ENCODE measurements at places on chromosomes 5 and 9.

DNA sequence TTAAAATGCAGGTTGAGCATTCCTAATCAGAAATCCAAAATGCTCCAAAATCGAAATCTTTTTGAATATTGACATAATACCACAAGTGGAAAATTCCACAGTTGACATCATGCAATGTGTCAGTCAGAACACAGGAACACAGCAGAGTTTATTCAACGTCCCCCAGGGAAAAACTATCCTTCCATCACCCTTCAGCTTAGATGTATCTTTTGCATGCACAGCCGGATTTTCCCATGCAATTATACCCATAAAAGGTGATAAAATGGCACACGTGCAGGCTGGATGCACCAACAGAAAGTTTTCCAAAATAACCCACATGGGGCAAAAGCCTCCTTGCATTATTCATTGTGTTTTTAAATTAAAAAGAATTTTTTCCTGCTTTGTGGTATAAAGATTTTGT, 71.2 kb downstream of the RAB24 start:
- DNase-seq: no peak

DNA sequence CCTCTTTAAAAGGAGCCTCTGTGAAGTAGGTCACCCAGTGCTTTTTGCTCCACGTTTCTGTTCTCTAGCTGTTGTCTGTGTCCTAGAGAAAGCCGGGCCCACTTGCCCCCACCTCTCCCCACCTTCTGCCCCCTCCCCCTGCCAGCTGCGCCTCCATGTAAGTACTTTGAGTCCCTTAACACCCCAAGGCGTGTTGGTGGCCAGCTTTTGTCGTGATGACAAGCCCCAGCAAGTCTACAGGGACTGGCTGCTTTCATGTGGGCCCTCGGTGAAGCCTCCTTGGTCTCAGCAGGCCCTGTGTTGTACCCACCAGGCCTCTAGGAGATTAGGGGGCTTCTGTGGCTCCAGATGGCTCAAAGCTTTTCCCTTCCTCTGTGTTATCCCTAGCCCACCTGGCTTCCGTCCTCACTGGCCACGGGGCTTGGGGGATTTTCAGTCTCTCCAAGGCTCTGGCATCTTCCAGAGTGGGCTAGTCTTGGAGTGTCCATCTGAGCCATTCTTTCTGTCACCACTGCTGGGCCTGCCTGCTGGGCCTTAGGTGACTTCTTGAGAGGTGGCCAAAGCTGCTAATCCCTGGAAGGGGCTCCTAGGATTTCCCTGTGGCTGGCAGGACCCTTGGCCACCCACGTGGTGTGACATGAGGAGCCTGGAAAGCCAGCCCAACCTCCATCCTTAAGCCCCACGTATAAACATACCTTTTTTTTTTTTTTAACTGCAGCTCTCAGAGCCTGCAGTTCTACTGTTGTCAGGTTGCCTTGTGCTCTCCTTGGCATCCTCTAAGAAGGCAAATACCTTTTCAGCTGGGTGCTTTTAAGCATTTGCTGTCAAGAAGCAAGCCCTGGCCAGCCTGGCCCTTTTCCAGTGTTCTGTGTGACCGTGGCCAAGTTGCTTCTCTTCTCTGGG, 1.1 kb upstream of the NDST1 start:
- no peak for DNase-seq

DNA sequence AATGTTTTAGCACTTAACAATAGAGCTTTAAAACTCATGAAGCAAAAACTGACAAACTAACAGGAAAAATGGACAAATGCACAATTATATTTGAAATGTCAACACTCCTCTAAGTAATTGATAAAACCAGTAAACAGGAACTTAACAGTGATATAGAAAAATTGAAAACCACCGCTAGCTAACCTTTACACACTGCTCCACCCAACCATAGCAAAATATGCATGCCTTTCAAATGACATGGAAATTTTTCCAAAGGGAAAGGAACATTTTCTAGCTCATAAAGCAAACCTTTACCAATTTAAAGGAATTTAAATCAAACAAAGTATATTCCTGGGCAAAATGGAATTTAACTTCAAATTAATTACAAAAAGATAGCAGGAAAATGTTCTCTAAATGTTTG, 109.2 kb downstream of the ADAMTS19 start:
- no peak for DNase-seq

- DNase-seq: no peak
These were observed 22.8 kb downstream of the ANGPTL2 start for GRCh38 chr9:127099664-127100063.

- DNase-seq: no peak
These were observed 17.0 kb downstream of the FGFR4 start for GRCh38 chr5:177103523-177104253.

- no peak for DNase-seq
These were observed 78.0 kb downstream of the RFX3 start for GRCh38 chr9:3447788-3448187.

DNA sequence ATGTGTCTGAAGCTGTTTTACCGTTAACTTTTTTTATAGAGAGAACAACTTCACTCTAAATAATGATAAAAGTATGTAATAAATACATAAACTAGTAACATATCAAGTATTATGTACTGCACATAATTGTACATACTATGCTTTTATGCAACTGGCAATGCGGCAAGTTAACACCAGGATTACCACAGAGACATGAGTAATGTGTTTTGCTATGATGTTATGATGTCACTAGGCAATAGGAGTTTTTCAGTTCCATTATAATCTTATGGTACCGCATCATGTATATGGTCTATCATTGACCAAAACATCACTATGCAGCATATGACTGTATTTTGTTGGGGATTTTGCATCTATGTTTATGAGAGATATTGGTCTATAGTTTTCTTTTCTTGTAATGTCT, 326.4 kb upstream of the TARS1 start:
- DNase-seq: no peak

DNA sequence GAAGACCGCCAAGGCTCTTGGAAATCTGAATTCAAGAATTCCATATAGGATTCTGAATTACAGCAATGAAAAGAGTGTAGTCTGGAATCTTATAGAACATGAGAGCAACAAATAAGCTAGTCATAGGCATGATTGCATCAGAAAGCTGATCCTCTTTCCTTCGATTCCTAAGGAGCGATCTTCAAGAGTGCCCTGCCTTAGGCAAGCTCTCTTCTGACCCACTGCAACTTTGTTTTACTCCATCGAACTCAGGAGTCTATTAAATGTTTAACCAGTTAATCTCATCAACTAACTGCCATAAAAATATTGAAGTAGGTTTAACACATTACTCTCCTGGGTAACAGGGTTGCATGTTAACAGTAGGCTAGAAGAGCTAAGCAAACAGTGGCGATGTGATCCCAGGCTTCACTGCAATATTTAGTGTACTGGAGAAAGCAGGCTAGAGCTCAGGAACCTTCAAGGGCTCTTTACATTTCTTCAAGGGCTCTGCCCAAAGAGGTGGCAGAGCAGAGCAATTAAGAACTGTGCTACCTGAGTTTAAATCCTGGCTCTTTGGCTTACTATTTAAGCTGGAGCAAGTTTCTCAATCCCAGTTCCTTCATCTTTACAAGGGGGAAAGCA, 146.3 kb downstream of the RORB start:
- no peak for DNase-seq

DNA sequence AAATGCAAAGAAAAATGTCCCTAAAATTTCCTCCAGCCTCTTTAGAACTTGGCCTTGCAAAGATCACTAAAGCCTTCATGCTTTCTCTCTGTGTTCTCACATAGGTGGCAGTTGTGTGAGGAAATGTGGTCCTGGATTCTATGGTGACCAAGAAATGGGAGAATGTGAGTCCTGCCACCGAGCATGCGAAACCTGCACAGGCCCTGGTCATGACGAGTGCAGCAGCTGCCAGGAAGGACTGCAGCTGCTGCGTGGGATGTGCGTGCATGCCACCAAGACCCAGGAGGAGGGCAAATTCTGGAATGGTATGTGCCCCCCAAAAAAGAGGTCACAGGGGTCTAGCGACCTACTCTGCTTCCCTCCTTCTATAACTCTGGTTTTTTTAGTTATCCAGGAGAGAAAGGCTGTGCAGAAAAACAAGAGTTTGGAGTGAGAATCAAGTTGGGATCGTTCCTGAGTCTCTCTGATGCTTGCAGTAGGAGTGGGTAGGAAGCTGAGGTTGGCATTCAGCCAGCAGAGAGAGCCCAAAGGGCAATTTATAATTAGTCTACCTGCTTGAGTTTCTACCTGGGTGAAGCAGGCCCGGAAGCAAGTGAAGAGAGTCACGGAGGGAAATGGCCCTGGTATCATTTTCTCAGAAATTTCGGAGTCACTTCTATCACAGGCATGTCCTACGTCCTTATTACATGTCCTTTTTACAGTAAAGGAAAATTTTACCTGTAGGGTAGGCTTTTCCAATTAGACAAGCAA, 97.5 kb downstream of the RFK start:
- no peak for DNase-seq

DNA sequence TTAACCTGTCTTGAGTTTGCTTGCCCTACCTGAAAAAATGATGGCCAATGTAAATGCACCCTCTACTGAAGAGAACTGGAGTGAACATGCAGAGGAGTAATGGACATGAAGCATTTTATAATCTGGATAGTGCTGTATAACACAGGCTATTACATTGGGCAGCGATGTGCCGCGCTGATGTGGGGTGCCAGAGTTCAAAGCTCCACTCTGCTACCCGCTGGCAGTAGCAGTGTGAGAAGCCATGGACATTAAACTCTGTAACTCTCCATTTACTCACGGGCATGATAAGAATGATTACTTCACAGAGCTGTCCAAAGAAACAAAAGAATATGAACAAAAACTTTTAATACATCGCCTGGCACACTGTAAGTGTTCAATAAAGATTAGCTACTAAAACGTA, 7.5 kb upstream of the CDH6 start:
- DNase-seq: no peak

- DNase-seq: no peak
These were observed 32.9 kb downstream of the TSPAN17 start for GRCh38 chr5:176680226-176680563.

DNA sequence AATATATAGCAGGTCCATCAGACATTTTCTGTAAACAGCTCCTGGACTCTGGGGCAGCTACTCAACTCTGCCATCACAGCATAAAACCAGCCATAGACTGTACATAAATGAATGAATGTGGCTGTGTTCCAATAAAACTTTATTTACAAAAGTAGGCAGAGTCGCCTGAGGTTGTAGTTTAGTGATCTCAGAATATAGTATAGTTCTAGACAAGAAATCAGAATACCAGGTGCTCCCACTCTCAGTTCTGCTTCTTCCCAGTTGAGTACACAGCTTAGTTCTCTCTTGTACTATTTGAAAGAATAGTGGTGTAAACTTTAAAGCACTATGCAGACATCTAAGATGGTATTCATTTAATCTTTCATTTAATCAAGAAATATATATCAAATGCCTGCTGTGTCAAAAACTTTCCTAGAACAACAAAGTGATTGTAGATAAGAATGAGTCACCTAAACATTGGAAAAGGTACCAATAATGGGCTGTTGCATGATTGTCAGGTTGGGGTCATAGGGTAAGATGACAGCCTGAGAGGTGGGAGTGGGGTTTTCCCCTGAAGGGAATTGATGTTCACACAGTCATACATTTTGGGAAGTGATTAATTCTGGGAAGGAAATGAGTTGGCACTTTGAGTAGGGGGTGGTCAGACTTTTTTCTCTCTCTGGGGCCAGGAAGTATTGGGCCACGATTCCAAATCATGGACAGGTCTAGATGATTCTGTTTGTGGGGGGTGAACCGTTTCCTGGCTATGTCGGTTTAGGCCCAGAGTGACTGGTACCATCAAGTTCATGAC, 37.0 kb downstream of the TNFSF8 start:
- no peak for DNase-seq

DNA sequence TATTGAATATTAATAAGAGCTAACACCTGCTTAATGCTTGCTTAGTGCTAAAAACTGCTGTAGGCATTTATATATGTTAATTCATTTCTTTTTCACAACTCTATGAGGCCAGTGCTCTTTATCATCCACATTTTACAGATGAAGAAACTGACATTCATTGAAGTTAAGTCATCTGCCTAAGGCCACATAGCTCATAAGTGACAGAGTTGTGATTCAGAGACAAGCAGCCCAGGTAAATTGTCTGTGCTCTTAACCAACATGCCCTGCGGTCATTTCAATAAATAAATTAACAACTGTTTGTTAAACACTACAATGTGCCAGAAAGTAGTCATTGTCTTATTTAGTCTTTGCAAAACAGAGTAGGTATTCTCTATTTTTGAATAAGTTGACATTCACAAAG, 1354.4 kb upstream of the C9orf72 start:
- DNase-seq: no peak

GRCh38 chr5:8399471-8399870, 530.5 kb downstream of the MTRR start:
- DNase-seq: no peak

GRCh38 chr5:8060953-8061429, 192.0 kb downstream of the MTRR start:
- no peak for DNase-seq

GRCh38 chr5:122500245-122501088, 188.4 kb downstream of the SNCAIP start:
- no peak for DNase-seq

DNA sequence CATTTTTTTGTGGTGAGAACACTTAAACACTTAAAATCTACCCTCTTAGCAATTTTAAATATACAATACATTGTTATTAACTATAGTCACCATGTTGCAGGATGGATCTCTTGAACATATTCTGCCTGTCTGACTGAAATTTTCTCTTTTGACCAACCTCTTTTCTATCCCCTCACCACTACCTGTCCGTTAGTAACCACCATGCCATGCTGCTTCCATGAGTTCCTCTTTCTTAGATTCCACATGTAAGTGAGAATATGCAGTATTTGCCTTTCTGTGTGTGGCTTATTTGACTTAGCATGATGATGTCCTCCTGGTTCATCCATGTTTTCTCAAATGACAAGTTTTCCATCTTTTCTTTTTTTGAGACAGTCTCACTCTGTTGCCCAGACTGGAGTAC, 48.5 kb upstream of the NAA35 start:
- DNase-seq: no peak

DNA sequence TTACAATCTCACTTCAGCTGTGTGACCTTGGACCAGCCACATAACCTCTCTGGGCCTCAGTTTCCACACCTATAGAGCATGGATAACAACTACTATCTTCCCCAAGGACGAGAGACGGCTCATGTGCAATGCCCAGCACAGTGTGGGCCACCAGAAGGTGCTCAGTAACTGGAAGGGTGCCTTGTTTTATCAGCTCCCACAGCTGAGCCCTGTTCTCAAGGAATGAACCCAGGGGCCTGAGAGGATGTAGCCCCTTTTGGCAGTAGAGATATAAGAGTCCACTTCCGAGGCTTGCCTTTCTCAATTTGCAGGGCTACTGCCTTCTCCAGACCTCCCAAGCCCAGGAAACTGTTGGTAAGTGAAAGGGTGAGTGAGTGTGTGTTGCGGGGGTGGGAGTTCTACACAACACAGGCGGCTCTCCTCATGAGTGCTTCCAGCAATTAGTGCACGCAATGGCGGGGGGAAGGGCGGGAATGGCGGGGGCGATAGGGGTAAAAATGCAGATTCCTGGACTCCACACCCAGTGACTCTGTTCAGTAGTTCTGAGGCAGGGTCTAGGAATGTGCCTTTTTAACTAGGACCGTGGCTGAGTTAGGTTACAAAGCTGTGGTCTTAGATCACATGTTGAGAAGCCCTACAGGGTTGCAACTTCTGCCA, 185.1 kb downstream of the FSTL4 start:
- DNase-seq: no peak

- DNase-seq: peak; percentile 3
These were observed 31.7 kb upstream of the NR3C1 start for GRCh38 chr5:143435210-143435657.

Measured in activated CD4-positive, alpha-beta T cell treated with anti-CD3 and anti-CD28 coated beads, Interleukin-2, amount 50 U/mL, for 1 hour (primary cell).